ENCODE measurements at places on chromosomes 3 and 15.

- DNase-seq = no peak
Measured at GRCh38 chr3:107855710-107856109, 235.1 kb downstream of the CD47 start.

- DNase-seq = no peak
Measured at GRCh38 chr3:127172211-127172610, 20.7 kb upstream of the PRR23E start.

DNA sequence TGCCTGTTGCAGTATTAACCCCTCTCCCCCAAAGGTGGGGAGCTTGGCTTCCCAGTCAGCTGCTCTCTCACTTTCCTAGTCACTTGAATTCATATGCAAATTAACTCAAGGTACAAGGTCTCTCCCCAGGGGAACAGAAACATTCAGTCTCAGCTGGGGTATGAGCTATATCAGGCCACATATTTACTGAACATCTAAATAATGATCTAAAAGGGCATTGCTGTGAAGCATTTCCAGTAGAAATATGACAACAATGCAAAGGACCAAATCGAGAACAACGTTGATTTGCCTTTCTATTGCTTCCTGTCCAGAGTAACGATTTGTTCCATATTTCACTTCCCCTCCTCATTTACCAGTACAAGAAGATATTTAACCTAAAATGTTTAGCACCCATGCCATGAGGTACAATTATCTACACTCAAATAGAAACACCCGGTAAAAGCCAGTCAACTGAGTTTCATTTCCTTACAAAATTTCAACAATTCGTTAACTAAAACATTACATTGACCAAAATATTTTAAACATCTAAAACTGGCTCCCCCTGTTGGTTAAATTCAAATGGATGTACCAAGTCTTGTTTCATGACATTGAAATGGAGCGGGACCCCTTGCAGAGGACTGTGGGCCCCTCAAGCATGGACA lies 36.5 kb upstream of the KLHL6 start:
- no peak for DNase-seq

DNA sequence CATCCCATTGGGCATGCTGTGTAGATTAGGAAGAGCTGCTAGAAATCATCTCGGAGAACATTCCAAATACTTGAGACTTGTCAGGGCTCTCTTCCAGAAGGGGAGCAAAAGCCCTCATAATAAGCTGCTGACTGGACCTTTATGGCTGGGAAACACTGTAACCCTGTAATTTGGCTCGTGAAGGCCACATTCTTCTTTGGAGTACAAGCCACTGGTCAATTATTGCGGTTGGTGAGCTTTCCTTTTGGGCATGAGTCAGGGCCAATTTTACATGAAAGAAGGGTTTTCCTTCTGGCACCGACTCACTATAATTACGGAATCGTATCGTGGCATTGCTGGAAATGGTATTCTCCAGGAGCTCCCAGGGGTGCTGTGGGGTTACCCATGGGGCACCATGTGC lies 434.5 kb upstream of the RGMA start:
- DNase-seq = no peak

GRCh38 chr3:172204716-172205115 lies 165.3 kb downstream of the FNDC3B start:
- no peak for DNase-seq

DNA sequence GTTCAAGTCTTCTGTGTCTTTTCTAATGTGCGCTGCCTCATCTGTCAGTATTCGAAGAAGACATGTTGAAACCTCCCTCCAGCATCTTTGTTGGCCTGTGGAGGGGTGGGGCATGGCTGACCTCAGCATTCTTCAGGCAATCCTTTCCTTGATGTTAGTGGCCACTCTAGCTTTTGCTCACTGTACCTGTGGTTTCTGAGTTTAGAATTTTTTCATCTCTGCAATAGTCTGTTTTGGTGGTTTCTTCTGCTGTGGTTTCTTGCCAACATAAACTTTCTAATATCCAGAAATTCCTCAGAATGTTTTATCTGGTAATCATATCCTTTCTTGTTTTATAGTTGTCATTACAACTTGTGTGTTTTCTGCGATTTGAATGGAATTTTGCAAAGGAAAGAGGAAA lies 251.3 kb upstream of the NR2E3 start:
- DNase-seq = no peak

DNA sequence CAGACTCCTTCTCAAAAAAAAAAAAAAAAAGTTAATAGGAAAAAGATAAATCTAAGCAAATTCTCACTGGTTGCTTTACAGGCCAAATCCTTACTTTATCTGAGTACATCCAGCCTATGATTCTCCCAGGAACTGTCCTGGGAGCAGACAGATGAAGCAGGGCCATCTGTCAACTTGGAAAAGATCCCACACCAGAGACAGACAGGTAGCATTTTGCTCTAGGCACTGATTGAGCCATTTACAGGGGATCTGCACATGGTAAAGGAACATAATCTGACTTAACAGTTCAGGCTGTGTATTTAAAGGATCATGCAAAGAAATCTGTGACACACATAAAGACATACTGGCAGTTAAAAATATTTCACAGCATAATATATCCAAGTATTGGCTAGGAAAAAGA lies 1006.5 kb downstream of the TBL1XR1 start:
- no peak for DNase-seq

DNA sequence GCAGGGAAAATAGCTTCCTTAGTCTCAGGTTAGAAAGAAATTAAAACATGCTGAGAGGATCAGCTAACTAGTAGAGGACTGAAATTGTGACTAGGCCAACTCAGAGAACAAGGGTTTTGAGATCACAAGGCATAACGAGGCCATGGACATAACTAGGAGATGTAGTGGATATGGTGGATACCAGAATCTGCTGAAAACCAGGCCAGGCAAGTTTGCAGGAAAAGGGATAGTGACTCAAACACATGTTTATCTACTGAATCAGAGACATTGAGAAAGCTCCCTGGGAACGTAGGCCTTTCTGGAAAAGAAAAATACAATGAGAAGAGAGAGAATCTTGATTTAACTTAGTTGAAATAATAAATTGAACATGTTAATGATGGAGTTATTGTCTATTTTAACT lies 326.5 kb upstream of the GBE1 start:
- no peak for DNase-seq

GRCh38 chr3:170705131-170705530 lies 119.3 kb upstream of the SLC7A14 start:
- no peak for DNase-seq

GRCh38 chr15:64480891-64481290 lies 20.5 kb downstream of the ZNF609 start:
- DNase-seq = no peak

DNA sequence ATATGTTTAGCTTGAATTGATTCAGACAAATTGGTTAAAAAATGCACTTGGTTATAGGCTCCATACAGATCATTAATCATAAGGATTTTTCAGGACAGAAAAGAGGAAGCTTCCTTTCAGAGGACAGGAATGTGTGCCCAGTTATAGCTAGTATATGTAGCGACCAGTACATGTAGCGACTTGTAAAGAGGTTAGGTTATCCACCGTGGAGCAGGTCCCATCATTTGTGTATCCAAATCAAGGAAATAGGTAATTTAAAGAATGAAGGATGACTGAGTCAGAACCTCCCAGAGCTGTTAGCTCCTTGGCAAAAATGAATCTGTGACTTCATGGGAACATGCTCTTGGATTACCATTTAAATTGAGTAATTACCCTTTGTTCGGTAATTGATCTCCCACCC lies 15.8 kb upstream of the P2RY12 start:
- DNase-seq = no peak

GRCh38 chr15:87033056-87033455 lies 953.4 kb downstream of the AGBL1 start:
- DNase-seq = no peak

DNA sequence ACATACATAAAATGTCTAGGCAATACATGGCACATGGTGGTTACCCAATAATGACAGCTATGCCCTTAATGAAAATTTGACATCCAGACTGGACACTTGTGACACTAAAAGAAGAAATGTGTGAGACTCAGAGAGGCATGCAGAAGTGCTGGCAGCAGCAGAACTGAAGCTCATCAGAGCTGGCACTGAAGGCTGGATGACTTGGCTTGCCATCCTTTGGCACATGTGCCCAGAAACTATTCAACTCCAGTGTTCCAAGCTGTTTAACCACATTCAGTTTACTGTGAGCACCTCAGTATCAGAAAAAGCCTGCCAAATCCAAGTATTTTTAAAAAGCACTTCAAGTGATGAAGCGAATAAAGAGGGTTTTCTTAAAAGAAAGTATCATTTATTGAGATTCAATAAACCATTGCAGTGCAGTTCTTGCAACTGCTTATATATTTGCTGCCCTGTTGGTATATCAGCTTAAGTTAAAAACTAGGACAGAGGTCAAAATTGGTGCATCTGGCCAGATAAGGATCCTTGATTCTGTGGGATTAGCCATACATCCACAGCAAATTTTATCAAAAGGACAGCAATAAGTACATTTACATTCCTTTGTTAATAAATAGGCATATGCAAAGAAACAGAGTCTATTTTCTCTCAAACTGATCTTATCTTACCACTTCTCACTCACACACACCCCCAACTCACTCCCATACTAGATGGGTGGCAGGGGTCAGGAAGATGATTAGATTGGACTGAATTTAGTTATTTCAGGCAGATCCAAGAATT lies 15.8 kb downstream of the IGSF11 start:
- DNase-seq = no peak

DNA sequence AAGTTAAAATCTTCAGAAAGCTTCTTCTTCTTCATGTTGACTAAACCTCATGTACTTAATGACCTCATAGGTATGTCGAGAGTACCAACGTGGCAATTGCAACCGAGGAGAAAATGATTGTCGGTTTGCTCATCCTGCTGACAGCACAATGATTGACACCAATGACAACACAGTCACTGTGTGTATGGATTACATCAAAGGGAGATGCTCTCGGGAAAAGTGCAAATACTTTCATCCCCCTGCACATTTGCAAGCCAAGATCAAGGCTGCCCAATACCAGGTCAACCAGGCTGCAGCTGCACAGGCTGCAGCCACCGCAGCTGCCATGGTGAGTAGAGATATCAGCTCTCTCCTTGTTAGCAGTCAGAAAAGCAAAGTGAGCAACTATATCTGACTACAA lies 176.5 kb downstream of the MBNL1 start:
- DNase-seq = no peak

- DNase-seq = no peak
Measured at GRCh38 chr3:56133423-56133822, 334.8 kb downstream of the ERC2 start.

DNA sequence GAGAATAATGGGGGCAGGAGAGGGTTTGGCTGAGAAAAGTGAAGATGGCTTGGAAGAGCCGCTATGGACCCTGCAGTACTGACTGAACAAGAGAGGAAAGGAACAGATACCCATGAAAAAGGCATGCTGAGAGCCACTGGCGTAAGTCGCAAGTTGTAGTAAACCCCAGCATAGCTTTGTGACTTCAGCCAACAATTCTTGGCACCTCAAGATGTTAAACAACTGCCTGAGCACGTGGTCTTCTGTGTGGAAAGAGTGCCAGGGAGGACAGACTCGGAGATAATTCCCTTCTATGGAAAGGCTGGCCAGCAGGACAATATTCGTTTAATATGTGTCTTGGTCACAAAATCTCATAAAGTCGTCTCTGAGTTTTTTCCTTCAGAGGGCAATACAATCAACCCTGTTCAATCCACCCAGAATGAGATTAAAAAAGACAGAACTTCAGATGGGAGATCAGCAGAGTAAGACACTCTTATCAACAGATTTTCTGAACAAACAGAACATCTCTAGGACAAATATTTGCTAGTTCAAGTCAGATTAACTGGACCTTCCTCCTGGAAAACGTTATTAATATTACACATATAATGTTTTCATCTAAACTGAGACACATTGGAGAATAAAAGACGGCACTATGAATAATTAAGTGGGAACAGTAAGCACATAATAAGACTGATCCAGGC lies 49.2 kb downstream of the NEK10 start:
- no peak for DNase-seq

- DNase-seq = no peak
Measured at GRCh38 chr15:65663521-65663920, 41.8 kb downstream of the SLC24A1 start.

DNA sequence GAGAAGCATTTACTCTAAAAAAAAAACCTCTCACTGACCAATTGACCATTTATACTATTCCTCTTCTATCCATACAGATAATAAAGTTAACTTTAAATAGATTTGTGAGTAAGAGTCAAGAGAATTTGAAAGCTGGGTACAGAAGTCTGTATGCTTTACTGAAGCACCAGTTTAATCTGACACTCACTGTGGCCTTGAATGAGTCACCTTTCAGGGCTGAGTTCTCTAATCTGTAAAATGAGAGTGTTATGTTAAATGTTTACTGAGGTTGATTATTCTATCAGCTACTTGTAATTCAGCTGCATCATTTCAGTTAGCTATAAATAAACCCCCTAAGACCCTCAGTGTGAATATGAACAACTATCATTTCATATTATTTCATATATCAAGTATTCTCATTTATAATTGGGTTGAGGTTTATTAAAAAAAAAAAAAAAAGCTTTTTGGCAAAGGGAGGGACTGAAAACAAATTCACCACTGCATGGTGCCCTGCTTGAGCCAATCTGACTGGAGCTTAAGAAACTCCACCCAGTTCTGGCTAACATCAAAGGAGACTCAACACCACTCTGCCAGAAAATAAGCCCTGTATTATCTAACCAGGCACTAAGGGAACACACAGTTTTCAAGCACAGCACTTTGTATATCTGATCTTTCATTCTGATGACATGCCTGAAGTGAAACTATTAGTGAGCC lies 2.8 kb downstream of the MAP4 start:
- no peak for DNase-seq

DNA sequence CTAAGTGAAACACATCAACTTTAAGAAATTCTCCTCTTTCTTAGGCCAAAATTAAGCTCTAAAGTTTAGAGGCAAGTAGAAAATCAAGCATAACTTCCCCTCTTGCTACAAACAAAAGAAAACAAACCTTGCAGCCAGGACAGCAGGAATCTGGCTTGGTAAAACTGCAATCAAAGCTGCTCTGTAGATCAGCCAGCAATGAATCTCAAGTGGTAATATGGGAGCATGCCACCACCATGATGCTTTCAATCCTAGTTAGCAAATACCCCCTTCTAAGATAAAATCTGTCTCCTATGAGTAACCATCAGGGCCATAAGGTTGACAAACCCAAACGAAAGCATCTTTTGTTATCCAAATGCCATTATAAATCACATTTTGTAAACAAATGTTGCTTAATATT lies 208.3 kb upstream of the PLSCR5 start:
- no peak for DNase-seq

GRCh38 chr3:10371167-10371566 lies 50.3 kb upstream of the SEC13 start:
- no peak for DNase-seq

GRCh38 chr3:127389913-127390312 lies 102.1 kb upstream of the PRR20G start:
- no peak for DNase-seq

- no peak for DNase-seq
Measured at GRCh38 chr3:78736863-78737262, 1030.9 kb downstream of the ROBO1 start.

GRCh38 chr3:188177721-188178120 lies 23.8 kb downstream of the LPP start:
- DNase-seq = no peak
